ENCODE measurements at places on chromosomes 3 and 15.

DNA sequence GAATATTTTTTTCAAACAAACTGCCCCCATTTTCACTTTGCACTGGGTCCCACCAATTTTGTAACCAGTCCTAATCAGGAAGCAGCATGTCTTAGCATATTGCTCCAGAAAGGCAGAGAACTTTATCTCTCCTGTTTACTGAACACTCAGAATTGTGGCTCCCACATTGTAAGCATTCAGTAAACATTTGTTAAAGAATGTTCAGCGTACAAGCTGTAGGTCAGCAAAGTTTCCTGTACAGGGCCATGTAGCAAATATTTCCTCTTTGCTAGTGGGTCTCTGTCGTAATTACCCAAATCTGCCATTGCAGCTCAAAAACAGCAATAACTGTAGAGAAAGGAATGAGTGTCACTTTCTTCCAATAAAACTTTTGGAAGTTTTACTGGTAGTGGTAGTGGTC, 393.3 kb downstream of the GRM7 start:
- no peak for DNase-seq

- no peak for DNase-seq
These were observed 25.6 kb upstream of the RHO start for GRCh38 chr3:129502641-129503408.

- no peak for DNase-seq
These were observed 22.2 kb downstream of the SCG5 start for GRCh38 chr15:32663671-32664070.

- no peak for DNase-seq
These were observed 9.1 kb upstream of the LEKR1 start for GRCh38 chr3:156816794-156817645.

GRCh38 chr3:187719628-187720336, 17.4 kb upstream of the RTP2 start:
- DNase-seq: no peak

- DNase-seq: no peak
These were observed 66.6 kb upstream of the IGF1R start for GRCh38 chr15:98581715-98582114.

DNA sequence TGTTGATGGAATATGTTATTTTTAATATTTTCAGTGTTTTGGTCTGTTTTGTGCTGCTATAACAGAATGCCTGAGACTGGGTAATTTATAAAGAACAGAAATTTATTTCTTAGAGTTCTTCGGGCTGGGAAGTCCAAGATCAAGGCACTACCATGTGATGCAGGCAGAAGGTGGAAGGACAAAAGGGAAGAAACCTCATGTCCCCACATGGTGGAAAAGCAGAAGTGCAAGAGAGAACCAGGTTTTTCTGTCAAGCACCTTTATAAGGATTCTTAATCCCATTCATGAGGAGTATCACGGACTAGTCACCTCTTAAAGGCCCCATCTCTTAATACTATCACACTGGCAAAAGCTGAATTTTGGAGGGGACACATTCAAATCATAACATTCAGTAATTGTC, 57.9 kb upstream of the EPHB3 start:
- no peak for DNase-seq

- no peak for DNase-seq
These were observed 162.8 kb upstream of the TPM1 start for GRCh38 chr15:62879770-62880169.

GRCh38 chr3:71050538-71051258, 532.8 kb downstream of the FOXP1 start:
- peak; percentile 54 for DNase-seq

DNA sequence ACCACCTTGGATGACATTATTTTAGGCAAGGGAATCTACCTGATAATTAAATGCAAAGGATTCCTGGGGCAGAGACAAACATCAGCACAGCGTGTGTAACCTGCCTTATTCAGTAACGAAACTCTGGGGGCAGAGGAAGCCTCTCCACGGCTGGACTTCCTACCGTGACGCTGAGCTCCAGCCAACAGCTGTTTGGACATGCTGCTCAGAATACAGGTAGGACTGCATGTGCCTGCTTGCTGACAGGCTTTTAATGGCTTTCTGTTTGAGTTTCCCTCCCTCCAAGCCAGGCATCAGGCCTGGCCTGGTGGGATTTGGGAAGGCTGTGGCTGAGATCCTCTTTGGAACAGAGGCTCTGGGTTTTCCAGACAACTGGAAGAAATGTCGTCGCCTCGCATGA, 150.6 kb downstream of the ADAMTS17 start:
- DNase-seq: no peak

- no peak for DNase-seq
These were observed 74.6 kb downstream of the FGF12 start for GRCh38 chr3:192652727-192653126.

- no peak for DNase-seq
These were observed 388 bp downstream of the DAPK2 start for GRCh38 chr15:64045774-64046420.

- peak; percentile 41 for DNase-seq
These were observed 171.4 kb downstream of the NSUN3 start for GRCh38 chr3:94234177-94234788.

DNA sequence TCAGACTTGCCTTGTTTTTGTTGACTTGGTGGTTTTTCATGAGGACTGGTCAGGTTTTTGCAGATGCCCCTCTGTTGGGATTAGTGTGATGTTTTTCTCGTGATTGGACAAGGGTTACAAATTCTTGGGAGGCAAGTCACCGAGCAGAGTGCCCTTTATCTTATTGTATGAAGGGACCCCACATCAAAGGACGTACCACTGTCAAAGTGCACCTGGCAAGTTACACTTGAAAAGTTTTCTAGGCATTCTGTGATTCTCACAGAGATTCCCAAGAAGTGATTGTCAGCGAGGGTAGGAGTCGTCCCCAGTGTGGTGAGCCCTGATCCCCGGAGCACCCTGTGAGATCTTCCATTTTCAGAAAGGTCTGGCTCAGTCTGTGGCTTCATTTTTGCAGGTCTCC, 110.1 kb downstream of the POLR2M start:
- no peak for DNase-seq

GRCh38 chr3:17905996-17906395, 163.6 kb upstream of the TBC1D5 start:
- DNase-seq: peak; percentile 53

DNA sequence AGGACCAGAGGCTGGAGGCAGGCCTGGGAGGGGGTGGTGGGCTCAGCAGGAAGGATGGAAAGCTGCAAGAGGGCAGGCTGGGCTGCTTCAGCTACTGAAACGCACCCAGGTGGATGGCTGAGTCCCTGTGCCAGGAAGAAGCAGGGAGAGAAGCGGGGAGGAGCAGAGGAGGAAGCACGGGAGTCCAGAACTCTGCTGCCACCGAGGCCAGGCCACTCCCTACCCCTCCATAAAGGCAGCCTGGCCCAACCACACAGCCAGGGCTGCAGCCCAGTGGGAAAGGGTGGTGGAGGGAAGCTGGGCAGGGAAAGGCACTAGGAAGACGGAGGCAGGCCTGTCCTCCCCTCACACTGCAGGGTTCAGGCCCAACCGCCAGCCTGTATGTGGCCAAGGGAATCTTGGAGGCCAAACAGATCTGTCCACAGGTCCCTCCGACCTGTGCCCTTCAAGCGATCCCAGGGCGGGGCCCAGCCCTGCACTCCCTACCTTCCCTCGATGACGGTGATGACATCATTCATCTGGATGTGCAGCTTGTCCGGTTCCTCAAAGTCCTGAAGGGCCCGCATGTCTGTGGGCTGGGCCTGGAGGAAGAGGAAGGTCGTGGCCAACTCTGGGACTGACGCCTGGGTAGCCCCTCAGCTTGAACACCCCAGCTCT, 30.5 kb downstream of the TNK2 start:
- DNase-seq: no peak

GRCh38 chr3:44065311-44066094, 176.2 kb upstream of the TOPAZ1 start:
- DNase-seq: peak; percentile 70

DNA sequence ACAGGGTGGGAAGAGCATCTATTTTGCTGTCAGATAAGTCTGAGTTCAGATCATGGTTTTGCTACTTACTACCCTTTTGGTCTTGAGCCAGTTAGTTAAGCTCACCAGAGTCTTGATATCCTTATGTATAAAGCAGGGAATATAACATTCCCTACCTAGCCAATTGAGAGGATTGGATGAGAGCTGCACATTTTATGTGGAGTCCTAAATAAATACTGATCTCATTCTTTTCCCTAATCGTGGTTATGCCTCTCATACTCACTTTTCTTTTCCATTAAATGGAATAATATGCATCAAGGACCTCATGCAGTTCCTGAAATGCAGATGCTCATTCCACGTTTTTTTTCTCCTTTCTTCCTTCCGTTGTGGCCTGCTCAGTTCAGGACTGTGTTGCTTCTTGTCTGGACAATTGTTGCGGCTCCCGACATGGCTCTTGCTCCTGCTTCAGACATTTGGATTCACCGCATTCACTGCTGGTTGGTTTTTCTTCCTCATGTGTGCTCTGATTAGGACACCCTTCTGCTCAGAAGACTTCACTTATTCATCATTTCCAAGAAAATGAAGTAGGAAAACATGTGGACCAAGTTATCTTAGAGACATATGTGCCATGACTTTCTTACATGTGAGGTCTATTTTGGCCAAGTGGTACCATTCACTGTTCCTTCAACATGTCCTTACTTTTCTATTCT, 90.2 kb downstream of the NFKBIZ start:
- DNase-seq: no peak

- DNase-seq: no peak
These were observed 81.2 kb downstream of the ANO10 start for GRCh38 chr3:43540624-43541023.

GRCh38 chr15:101221902-101222301, 29.9 kb downstream of the CHSY1 start:
- DNase-seq: no peak

- peak; percentile 60 for DNase-seq
These were observed 11.4 kb downstream of the C15orf40 start for GRCh38 chr15:82999905-83000671.

GRCh38 chr15:98715401-98715800, 67.1 kb downstream of the IGF1R start:
- no peak for DNase-seq

- DNase-seq: peak; percentile 87
These were observed 15.4 kb downstream of the NR2C2 start for GRCh38 chr3:14962762-14963161.

DNA sequence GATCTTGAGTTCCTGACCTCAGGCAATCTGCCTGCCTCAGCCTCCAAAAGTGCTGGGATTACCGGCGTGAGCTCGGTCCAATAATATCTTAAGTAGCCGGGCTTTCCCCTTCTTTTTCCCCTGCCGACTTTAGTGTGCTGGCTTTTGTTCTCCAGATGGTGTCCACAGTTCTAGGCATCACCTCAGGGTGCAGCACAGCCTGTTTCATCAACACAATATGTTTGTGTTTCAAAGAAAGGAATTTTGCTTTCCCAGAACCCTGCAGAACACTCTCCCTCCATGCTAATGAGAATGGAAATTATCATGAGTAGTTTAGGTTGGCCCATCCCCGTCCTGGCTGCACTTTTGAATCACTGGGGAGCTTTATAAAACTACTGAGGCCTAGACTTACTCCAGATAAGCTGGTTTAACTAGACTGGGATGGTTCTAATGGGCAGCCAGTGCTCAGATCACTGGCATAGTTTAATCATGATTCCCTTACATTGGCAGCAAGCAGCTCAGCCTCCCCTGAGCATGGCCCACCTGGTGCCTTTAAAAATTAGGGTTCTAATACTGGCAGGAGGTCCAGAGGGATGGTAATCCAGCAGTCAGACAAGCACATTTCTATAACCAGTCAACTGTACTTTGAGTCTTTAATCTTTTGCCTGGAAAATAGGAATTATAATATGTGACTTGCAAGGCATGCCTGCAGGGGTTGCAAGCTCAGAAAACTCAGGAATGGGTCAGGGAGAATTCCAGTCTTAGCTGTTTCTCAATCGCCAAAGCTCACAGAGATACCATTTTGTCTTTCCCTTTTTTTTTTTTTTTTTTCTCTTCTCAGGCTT, 127.6 kb upstream of the RASGRP1 start:
- DNase-seq: no peak

DNA sequence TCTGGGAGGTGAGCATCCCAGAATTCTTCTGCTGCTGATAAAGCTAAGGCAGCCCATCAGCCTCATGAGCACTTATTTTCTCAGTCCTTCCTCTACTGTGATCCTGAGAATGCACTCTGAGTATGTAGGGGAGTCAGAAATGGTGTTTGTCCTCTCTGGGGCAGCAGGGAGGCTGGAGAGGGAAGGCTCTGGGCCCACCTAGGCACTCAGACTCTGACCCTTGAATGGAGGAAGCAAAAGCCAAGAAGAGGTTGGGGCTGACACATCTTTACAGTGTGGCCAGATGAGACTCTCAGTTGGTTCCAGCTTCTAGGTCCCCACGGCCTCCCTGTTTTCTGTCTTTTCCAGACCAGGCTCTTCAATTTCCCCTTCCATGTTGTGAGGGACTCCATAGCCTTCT, 36.1 kb upstream of the BLM start:
- DNase-seq: no peak

DNA sequence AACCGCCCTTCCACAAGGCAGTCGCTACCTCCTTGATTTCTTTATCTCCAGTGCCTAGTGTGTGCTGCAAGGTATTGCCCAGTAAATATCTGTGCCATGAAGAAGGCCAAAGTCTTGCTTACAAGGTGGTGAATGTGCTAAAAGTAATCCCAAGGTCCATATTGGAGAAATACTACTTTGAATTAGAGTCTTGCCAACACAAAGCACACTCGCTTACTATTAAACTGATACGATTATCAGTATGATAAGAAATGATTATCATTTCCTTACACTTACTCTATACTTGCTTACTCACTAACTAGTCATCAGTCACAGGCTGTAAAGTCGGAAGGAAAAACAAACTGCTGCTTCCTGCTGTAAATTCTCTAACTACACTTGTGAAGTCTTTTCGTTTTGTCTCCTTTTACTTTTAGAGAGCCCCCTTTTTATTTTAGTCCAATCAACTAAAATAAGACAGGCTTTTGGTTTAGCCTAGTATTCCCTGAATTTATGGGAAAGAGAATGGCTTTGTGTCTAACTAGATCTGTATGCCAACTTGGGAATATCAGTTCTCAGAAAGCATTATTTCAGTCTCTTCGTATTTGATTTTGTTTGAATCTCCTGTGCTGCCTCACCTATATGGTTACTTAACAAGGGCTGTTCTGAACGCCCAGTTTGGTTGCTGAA, 107.1 kb upstream of the TSC22D2 start:
- peak; percentile 71 for DNase-seq

GRCh38 chr3:99857278-99857677, 39.6 kb downstream of the CMSS1 start:
- DNase-seq: no peak

DNA sequence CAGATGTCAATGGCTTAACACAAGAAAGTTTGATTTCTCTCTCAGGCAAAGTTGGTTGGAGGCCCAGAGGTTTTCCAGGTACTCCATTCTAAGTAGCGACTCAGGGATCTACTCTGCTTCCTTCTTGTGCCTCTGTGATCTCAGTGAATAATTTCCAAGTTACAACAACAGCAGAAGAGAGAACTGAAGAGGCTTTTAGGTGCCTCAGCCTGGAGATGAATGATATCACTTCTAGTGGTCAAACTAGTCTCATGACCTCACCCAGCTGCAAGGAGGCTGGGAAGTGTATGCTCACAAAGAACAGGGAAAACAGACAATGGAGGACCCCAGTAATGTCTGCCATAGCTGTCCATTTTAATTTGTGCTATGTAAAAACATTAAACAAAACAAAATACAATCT, 4.6 kb upstream of the PRICKLE2 start:
- DNase-seq: peak; percentile 56

GRCh38 chr3:187833799-187834578, 88.7 kb upstream of the BCL6 start:
- DNase-seq: no peak
